ENCODE measurements at places on chromosomes 6 and 20.
A peak's percentile ranks its signal among the peaks of the same experiment; 100 is the strongest.

GRCh38 chr6:43475516-43475915, 1.9 kb upstream of the TJAP1 start:
- no peak for DNase-seq

DNA sequence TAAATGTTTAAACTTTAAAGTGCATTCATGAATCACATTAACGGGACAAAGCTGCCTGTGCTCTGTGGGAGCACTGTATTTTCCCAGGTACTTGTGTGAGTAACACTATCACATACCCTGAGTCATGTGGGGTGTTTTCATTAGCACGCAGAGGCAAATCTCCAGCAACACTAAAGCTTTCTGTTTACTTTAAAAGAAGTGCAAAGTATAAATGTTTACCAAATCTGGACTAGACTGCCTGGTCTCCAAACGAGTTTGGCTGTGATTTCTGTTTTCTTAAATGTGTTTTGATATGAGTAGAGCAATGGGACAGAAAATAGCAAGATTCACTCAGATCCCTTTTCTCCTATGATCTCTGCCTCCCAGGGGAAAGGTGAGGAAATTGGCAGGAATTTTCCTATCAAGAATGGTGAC, 28.8 kb upstream of the RIPPLY2 start:
- DNase-seq: no peak

DNA sequence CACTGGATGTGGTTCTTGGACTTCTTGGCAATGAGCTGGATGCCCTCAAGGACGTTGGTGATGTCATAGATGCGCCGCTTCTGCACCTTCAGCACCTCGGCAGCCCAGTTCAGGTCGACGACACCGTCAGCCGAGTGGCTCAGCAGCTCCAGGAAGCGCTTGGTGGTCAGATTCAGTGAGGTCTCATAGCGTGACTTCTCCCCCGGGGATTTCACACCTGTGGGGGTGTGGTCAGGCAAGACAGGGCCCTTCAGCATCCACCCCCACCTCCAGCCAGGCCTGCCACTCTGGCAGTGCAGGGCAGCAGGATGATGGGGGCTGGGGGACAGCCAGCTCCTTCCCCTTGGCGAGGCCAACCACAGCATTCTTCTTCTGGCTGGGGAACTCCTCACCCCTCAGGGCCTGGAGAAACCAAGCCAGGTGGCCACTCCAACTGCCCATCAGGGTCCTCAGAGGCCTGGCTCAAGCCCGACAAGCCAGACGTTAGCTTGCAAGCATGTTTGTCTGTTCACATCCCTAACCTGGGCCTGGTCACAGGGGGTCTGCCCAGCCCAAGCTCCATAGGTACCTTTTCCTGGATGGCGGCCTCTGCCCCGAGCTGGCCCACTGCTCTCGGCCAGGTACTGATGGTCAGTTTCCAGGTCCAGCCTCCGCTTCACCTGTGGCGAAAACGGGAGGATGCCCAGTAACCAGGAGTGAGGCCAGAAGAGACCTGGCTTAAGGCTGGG, 5.7 kb upstream of the NECAB3 start:
- DNase-seq: peak; percentile 78

GRCh38 chr6:38164671-38165108, 345.2 kb downstream of the ZFAND3 start:
- no peak for DNase-seq

- no peak for DNase-seq
Observed at GRCh38 chr6:51972659-51973058, 114.8 kb downstream of the PKHD1 start.

DNA sequence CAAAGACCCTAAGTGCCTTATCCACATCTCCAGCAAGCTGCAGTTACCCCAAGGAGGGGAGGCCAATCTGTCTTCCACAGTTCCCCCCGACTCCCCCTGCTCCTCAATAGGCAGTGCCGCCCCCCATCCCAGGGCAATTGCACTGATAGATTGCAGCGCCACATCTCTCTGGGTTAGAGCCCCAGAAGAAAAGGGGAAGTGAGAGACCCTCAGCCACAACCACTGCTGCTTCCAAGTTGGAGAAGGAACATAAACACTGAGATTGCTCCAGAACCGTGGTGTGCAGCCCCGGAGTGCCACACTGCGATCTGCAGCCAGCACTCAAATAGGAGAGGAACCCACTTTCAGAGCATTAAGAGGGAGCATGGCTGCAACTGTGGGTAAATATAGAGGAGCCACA, 101.5 kb downstream of the RWDD2A start:
- no peak for DNase-seq

DNA sequence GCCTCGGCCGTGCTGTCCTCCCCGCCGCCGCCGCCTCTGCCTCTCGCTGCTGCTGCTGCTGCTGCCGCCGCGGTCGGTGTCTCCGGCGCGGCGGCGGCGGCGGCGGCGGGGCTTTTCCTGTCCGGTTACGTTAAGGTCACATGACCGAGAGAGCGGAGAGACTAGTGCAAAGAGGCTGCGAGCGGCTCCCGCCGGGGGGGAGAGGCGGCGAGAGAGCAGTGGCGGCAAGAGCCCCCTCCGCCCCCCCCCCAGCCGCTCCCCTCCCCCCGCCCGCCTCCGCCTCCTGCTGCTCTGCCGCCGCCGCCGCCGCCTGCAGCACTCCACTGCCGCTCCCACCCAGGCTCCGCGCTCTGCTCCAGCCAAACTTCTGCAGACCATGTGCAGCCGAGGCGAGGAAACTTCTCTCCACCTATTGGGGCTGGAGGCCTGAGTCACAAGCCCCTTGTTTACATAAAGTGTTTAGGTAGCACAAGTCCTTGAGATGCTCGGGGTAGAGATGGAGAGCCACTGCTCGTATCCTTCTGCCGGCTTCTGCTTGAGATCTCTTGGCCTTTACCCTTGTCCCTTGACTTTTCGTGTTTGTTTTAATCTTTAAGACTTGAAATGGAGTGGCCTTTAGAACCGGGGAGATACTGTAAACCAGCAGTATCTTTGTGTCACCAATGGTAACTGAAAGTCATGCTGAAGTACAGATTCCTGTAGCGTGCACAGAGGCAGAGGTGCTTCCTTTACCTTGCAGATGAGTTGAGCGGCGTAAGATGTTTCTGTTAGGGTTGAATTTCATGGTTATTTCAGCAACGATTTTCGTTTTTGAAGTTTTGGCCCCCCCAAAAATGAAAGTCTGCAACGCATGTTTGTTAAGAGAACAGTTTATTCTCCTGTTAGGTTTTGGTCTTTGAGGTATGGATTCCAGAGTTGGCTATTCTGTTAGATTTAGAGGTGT, at the start of gene ZBTB2:
Gene ZBTB2 (minus strand): TSS at position 89 of the 943 bp plus-strand sequence. CDS start 17,922 bp downstream, outside the sequence.
- peak; percentile 69 for DNase-seq

DNA sequence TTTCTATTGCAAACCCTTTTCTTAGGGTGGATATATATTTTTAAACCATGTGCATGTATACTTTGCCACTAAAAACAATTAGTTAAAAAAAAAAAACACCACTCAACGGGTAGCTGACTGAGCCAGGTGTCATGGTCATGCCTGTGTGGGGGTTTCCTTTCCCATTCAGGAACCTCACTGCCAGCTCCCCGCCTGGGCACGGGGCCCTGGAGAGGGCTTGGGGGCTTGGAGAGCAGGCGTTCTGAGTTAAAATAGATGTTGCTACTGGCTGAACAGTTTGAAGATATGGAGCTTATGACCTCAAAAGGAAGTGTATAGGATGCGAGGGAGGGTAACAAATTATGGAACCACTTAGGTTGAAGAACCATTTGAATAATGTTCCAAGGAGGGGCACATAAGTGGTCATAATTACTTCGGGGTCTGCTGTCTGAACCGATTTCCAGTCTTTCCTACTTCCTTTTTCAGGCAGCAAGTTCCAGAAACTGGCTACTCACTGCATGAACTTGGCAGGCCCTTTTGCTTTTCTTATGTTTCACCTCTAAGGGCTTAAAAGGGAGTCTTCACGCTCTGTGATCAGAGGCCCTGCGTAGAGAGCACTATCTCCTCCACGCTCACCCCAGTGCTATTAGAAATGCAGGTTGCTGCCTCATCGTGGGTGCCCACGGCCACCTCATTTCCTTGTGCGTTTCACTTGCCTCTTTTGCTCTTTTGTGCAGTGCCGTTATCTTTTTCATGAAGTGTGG, 9.9 kb downstream of the STX16 start:
- DNase-seq: peak; percentile 50

DNA sequence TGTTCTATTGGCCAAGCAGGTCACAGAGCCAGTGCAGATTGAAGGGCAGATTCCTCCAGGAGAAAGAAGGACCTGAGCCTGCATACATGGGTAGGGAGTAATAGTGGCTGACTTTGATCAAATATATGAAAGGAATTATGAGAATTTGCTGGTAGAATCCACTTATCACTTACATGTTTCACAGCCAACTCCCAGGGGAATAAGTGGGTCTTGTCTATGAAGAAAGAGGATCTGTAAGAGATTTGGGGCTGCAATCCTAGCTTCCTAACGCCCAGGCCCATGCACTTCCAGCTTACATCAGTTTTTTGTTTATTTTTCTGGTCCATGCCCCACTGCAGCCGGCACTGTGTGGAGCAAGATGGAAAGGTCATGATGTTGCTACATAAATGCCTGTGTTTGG, 107.9 kb upstream of the SYNDIG1 start:
- no peak for DNase-seq

- peak; percentile 73 for DNase-seq
Observed at GRCh38 chr6:137904822-137905617, 38.0 kb downstream of the TNFAIP3 start.

GRCh38 chr6:55997223-55997874, 122.0 kb upstream of the BMP5 start:
- no peak for DNase-seq

GRCh38 chr20:535958-536357, 7.6 kb downstream of the CSNK2A1 start:
- no peak for DNase-seq

- no peak for DNase-seq
Observed at GRCh38 chr6:157627195-157627966, 195.7 kb upstream of the SNX9 start.

DNA sequence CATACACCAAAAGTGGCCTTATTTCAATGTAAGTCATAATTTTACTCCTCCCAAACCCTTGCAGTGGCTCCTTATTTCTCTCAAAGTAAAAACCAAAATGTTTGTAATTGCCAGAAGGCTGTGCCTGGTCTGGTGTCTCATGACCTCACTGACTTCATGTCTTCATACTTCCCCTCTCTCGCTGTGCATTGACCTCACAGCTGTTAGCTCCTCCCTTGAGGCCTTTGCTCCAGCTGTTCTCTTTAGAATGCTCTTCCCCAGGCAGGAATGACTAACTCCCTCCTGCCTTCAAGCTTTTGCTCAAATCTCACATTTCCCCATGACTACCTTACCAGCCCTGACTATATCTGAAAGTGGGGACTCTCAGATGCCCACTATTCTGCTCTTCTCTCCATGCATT, 83.3 kb downstream of the MTFR2 start:
- DNase-seq: no peak

DNA sequence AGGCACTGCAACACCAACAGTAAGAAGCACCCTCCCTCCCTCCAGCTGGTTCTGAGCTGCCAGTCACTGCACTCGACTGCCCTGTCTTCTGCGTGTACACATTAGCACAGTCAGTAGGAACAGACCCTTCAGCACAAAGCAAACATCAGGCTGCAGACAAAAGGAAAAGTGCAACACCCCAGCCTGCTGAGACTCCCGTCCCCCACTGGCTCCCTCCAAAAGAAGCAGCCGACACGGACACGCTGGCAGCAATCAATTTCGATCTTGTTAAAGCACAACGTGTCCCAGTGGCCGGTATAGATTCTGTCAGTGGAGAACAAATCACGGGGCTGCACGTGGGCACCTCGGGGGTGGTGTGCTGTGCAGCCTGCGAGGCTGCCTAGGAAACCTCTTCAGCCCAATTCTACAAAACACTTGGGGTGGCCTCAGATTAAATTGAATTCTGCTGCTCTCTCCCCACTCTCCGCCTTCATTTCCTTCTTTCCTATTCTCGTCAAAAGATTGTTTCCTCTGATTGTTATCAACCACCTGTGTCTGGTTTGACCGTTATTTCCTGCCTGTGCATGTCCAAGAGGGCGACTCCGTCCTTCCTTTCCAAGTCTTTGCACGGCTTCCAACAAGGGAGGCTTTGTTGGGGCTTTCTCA, 38.7 kb downstream of the TRAF3IP2 start:
- peak; percentile 25 for DNase-seq

DNA sequence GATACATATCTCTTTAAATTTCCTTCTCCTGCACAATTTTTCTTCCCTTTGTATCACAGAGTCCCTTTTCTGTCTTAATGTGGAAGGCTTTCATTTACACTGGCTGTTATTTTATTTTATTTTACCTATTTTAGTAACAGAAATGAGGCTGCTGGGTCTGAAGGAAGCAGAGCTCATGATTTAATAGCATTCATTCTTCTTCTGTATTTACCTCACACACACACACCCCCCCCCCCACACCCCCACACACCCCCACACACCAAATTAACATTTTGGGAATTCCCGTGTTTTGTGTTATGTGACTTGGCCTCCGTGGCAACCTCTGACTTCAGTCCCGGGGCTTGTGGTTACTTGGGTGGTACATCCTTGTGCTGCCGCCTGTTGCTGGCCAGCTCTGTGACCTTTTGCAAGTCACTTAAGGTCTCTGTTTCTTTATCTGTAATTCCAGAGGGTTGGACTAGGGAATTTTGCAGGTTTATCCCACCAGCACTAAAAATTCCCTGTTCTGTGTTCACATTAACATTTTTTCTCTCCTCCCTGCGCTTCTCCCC, 108.8 kb downstream of the TIAM2 start:
- DNase-seq: no peak

- no peak for DNase-seq
Observed at GRCh38 chr20:57229490-57229889, 37.0 kb downstream of the BMP7 start.

DNA sequence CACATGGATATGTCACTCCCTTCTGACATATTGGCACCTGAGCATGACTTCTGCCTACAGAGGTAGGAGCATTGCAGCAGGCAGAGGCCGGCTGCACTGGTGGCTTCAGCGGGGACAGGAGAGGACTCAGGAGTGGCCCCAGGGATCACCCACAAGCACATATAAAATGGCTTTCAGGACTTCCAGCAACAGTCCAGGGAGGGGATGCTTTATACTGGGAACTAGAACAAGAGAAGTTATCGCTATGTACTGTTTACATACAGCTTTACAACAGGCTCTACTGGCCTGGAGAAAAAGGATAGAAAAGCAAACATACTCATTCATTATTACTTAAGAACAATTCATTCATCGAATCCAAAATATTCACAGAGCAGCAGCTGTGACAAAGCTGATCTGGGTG, 337.8 kb downstream of the THBS2 start:
- DNase-seq: no peak

- DNase-seq: no peak
Observed at GRCh38 chr6:167089243-167090142, 33.4 kb upstream of the CCR6 start.
